ENCODE measurements at places on chromosomes 4 and X.

DNA sequence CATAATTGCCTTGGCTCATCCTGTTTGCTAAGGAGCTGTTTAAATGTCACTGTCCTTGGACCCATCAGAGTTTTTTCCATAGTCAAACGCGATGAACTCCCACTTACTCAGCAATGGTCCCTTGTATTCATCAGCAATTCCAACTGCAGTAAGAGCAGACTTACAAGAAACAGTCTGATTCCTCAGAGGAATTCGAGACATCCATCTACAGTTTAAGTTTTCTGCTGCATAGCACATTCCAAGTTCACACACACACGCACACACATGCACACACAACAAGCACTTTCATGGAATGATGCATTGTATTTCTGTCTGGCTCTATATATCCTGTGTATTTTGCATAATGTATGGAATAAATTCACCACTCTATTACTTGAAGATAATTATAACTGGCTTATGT is 32.7 kb upstream of the TMEM150C start:
- no peak for DNase-seq

GRCh38 chr4:125639182-125639621 is 324.4 kb downstream of the FAT4 start:
- no peak for DNase-seq

DNA sequence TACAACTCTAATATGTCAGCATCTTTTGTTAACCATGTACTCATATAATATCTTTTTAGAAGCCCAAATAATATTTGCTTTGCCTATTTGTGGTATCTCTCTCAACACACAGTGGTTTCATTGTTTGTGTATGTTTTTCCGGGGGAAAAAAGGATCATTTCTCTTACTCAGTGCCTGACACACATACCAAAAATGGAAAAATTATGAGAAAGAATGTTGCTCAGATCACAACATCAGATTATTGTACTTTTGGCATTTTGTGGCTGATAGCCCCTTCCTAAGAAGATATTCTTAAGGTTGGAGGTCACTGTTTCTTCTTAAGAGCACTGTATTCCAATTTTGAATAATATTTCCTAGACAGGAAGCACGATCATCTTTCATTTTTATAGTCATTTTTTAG is 93.6 kb downstream of the PDLIM5 start:
- no peak for DNase-seq

- DNase-seq = no peak
Measured at GRCh38 chrX:115912372-115912897, 258.1 kb upstream of the AGTR2 start.

GRCh38 chr4:19329077-19329476 is 922.6 kb upstream of the SLIT2 start:
- DNase-seq = no peak

- no peak for DNase-seq
Measured at GRCh38 chrX:79361192-79361870, 5.8 kb downstream of the ITM2A start.

DNA sequence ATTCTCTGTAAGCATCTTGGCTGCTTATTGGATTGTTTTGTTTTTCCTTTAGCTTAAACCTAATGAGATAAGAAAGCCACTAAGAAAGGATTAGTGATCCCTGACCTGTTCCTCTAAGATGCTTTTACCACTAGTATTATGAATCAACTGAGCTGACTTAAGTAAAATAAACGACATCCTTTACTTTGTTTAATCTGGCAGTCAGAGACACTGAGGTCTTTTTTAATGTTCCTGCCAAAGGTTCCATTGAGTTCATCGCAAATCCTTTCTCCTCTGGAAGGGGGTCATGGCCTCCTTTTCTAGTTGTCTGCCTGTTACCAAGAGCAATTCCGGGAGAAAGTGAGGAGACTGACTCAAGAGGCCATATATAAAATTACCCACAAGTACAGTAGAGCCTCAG is 1038.3 kb upstream of the SLIT2 start:
- DNase-seq = no peak

- no peak for DNase-seq
Measured at GRCh38 chr4:6055030-6055429, 36.8 kb upstream of the C4orf50 start.

DNA sequence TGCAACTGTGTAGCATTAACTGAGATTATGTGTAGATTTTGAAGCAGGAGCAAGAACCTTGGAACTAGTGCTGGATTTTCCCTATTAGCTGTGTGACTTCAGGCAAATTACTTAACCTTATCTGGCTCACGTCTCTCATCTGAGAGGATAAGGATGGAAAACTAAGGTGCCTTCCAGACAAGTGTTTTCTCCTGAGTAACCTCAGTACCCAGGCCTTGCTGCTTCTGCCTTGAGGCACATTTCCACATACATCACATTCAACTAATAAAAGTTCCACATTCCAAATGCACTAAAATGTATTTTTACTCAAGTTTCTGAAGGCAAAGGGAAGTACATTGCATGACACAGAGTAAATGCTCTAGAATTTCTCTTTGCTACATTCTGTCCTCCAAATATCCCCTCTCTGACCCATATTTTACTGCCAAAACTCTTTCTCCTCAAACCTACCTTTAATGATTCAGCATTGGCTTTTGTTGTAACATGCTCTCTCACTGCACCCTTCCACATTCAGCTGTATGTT is 195.4 kb upstream of the ADGRL3 start:
- DNase-seq = no peak

GRCh38 chrX:136272325-136272724 is 21.1 kb upstream of the MAP7D3 start:
- no peak for DNase-seq

GRCh38 chr4:118751629-118752323 is 66.6 kb downstream of the METTL14 start:
- DNase-seq = no peak

- no peak for DNase-seq
Measured at GRCh38 chr4:73608689-73609594, 11.3 kb downstream of the RASSF6 start.

GRCh38 chrX:83469551-83469950 is 38.5 kb upstream of the POU3F4 start:
- DNase-seq = no peak

DNA sequence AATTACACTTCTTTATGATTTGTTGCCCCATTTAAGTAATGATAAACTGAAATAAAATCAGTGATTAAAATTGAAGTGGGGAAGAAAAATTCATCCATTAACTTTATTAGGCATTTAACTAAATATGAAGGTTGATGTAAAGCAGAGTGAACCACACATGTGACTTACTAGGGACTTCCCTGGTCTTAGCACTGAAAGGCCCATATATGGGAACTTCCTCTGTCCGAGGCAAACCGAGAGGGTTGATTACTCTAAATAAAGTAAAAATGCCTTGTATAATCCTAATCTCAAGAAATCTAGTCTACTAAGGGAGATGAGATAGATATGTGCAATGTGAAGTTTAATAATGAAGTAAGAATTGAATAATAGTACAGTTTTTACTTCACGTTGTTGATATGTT is 403.9 kb upstream of the RPS6KA3 start:
- DNase-seq = no peak

DNA sequence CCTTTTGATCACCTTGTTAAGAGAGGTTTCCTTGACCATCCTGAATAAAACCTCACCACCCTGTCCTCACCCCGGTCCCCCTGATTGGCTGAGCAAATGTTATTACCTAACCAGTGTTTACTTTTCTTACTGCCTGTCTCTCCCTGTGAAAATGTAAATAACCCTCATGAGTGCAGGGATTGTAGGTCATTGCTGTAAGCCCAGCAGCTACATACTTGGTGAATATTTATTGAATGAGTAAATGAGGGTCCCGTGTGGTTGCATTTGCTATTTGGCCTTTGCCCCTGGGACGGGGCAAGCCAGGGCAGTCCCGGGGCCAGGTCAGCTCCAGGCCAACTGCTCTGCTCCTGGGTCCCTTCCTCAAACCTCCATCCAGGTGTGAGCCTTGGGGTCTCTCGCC is 55.5 kb upstream of the CLCN4 start:
- DNase-seq = no peak

GRCh38 chrX:4110964-4111363 is 397.5 kb upstream of the PRKX start:
- DNase-seq = no peak

GRCh38 chrX:153592966-153593688 is 5.8 kb downstream of the CCNQ start:
- no peak for DNase-seq

DNA sequence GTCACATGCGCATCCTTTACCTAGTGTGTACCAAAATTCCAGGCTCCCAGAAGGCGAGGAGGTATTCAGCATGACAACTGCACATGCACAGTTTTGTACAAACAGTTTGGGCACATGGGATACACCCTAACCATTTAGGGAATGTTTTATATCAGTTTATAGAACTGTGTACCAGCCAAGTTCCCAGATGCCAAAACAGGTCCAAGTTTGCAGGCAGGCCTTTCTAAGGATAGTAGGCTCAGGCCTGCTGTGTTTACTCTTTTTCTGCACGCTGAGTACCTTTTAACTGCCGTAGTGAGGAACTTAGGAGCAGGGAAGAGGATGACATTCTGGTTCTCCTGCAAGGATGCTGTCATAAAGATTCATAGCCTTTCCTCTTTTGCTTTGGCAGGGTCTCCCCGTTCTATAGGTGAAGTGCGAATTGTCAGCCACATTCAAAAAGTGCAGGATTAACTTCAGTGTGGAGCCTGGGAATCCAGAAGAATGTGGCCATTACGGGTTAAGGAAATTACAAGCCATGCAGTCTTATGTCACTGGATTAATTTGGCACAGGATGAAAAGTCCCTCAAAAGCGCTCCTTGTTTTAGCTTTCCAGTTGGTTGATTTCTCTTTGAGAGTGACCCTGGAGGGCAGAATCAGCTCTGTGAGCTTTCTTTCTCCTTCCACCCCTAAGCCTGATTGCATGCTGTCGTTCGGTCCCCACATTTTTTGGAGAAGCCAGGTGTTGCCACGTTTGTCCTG is 259.8 kb downstream of the ARHGAP10 start:
- no peak for DNase-seq

DNA sequence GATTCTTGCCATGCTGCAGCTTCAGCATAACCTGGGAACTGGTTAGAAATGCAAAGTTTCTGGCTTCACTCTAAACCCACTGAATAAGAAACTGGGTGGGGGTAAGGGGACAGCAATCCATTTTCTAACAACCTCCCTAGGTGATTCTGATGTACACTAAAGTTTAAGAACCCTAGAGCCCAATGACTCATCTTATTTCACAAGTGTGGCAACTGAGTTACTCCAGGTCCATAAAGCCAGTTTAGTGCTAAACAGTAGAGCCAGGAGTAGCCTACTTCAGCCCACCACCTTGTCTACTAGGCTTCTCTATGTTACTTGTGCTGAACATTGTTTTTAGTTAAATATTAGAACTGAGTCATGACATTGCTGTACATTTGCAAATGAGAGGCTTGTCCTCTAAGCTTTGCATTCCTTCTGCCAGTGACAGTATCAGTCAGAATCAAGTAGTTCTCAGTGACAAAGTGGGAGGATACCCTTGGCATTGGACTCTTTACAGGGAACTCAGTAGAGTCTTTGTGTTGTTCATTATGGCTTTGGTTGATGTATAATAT is 518.0 kb downstream of the RPA4 start:
- no peak for DNase-seq

GRCh38 chrX:38225093-38225492 is 4.4 kb upstream of the SRPX start:
- no peak for DNase-seq

GRCh38 chr4:48071191-48071590 is 54.6 kb downstream of the NIPAL1 start:
- DNase-seq = no peak

DNA sequence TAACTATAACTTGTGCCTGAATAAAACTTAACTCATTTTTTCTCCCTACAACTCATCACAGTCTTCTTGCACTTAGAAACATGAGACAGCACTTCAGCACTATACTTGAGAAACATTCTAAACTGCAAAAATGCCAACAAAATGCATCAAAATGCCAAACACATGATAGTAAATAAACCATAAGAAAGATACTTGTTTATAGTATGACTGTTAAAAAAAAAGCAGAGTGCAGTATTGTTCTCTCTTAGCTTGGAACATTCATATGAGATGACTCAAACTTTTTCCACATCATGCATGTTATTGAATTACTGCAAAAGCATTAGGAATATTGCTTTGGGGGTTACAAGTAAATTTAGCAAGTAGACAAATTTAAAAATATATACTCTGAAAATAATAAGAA is 135.7 kb upstream of the ANXA10 start:
- no peak for DNase-seq

DNA sequence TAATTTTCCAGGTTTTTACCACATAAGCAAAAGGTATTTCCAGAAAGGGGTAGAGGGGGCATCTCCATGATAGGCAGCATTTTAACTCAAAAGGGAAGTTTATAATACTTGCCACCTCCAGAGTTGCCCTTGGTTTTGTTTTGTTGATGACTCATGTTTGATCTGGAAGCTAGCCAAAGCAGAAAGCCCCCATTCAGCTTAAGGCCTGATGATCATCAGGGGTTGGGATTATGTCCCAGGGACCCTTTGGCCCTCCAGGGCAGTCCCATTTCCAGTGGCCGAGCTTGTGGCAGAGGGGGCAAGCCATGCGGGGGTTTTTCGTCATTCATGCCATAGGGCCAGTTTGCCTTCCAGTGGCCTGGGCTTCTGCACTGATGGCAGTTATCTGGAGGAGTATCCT is 143.0 kb upstream of the PLAC1 start:
- DNase-seq = no peak

- DNase-seq = no peak
Measured at GRCh38 chr4:154586296-154587033, 4.1 kb downstream of the FGA start.

DNA sequence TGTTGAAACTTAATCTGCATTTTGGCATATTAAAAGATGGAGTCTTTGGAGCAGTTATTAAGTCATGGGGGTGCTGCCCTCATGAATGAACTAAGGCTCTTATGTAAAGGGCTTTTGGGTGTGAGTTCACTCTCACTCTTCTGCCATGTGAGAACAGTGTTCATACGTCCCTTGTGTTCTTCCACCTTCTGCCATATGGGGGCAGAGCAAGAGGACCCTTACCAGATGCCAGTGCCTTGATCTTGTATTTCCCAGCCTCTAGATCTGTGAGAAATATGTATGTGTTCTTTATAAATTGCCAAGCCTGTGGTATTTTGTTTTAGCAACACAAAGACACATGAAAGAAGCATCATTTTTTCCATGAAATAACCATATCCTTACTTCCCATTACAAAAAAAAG is 213.9 kb downstream of the SPOCK3 start:
- no peak for DNase-seq

GRCh38 chr4:184896868-184897715 is 71.3 kb upstream of the ACSL1 start:
- DNase-seq = no peak

- no peak for DNase-seq
Measured at GRCh38 chr4:117400039-117400835, 314.9 kb upstream of the TRAM1L1 start.

- DNase-seq = no peak
Measured at GRCh38 chr4:4560136-4560535, 18.3 kb upstream of the STX18 start.

DNA sequence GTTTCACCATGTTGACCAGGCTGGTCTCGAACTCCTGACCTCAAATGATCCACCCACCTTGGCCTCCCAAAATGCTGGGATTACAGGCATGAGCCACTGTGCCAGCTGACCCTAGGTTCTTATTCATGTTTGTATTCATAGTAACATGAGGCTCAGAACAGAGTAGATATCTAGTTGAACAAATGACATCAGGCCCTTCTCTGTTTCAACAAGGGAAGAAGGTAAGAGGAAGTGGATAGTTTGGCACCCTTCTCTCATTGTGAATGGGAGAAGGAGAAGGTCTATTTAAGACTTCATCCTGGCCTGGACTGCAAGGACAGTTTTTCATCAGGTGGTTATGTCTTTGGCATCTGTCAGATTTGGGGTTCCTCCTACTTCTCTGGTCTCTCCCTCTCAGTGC is 13.8 kb downstream of the GJB1 start:
- no peak for DNase-seq
